LoVo (cell line): ENCODE measurements at places on chromosomes 3 and 15.

DNA sequence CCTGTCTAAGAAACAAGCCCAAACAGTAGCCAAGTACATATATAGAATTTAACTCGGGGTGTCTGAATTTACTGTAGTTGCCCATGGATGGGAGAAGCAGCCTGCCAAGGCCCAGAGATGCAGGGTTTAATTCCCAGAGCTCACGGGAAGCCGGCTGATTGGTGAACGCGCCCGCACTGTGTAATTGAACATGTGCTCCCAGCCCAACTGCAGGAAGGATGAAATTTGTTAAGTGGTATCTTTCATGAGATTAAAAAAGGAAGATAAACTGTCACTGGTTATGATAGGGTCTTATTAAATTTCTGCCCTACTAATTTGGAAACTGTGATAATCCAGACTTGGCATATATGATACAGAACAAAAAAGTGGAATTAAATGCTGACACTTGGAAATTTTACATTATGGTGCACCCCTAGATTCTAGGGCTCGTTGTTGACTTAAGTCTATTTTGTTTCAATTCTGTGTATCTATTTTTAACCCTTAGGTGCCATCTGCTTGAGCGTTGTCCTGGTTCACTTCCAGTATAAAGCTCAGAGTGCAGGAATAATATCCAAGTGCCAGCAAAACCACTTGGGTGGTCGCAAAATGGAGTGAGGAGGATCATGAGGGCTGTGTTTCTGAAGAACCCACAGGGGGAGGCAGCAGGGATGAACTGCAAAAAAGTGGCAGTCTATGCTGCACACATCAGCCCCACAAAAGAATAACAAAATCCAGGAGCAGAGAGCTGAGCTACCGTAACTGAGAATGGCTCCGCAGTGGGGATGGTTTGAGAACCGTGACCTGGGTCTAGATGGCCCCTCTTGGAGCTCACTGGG, 13.8 kb upstream of the TMC3 start:
- DNase-seq: no peak

- DNase-seq: no peak
These were observed 9.1 kb upstream of the CEMIP start for GRCh38 chr15:80769829-80770705.

GRCh38 chr3:134353831-134354611, 20.2 kb downstream of the AMOTL2 start:
- no peak for DNase-seq

DNA sequence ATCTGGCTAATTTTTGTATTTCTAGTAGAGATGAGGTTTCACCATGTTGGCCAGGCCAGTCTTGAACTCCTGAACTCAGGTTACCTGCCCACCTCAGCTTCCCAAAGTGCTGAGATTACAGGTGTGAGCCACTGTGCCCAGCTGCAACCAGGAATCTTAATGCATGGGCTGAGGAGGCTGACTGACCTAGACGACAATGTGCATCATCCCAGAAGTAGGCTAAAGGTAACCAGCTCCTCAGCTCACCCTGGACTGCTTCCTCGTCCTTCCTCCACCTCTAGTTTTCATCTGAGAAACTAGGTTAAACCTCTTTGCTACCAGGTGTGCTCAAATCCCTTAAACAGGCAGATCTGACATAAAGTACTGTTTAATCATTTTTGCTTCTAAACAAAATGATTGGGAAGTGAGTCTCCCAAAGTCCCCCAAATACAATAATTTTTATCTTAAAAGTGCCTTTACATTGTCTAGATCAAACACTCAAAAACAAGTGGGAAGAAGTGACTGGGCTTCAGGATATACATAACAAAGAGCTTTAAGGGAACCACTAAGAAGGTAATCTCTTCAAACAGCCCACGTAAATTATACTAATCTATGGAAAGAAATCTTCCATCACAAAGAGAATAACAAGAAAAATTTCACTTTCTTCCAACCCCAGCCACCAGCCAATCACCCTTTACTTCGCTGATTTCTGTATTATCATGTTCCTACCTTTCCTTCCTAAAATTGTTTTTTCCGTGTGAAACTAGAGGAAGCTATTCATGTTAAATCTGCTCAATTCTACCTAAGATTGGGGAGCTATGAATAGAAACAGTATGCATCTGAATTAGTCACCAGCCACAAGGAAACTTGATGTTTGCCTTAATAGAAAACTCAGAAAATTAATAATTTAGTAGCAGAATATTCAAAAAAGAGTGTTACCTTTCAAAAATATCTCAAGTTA, 34.7 kb downstream of the IGF2BP2 start:
- DNase-seq: peak; percentile 58

DNA sequence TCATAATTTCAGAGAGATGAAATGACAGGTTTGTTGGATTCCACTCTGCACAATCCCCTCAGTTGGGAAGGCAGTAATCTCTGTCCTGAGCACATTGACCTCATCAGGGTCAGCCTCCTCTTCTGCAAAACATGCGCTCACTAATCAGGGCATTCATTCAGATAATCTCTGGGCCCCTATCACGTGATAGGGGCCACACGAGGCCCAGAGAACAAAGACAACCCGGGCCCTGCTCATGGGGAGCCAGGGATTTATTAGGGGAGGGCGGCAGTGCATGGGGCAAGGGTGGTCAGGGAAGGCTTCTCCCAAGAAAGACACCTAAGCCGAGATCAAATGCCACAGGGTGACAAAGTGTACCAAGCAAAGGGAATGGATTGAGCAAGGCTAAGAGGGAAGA, 1.1 kb downstream of the TCTA start:
- no peak for DNase-seq

DNA sequence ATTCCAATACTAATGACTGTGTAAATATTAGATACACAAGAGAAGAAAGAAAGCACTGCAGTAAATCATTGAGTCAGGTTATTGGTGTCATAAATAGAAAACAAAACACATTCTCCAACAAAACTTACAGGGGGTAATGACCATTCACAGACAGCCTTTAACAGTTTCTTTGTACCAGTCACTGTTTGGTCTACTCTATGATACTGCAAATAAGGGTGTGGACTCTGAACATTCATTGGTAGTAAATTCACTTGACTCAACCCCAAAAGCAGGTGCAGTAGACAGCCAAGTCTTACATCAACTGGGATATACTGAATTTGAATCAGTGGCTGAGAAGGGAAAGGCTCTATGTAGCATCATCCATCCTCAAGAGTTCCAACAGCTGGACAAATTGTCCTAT, 463.5 kb downstream of the FOXP1 start:
- no peak for DNase-seq

DNA sequence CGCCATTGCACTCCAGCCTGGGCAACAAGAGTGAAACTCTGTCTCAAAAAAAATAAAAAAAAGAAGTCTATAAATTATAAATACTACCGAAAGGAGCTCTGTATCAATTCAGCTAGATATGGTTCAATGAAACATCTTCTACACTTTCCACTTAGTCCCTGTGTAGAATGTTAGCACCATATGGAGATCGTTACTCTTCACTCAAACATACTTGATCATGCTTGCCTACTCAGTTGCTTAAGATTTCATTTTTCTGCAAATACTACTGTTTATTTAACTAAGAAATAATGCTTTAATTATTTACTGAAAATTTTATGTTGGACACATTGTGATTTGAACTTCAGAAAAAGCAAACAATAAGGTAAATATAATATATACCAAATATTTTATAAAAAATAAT, 17.1 kb upstream of the NANOGP8 start:
- no peak for DNase-seq

GRCh38 chr15:22944651-22945050, 35.5 kb downstream of the CYFIP1 start:
- DNase-seq: peak; percentile 16

GRCh38 chr3:71127052-71127831, 456.3 kb downstream of the FOXP1 start:
- no peak for DNase-seq

DNA sequence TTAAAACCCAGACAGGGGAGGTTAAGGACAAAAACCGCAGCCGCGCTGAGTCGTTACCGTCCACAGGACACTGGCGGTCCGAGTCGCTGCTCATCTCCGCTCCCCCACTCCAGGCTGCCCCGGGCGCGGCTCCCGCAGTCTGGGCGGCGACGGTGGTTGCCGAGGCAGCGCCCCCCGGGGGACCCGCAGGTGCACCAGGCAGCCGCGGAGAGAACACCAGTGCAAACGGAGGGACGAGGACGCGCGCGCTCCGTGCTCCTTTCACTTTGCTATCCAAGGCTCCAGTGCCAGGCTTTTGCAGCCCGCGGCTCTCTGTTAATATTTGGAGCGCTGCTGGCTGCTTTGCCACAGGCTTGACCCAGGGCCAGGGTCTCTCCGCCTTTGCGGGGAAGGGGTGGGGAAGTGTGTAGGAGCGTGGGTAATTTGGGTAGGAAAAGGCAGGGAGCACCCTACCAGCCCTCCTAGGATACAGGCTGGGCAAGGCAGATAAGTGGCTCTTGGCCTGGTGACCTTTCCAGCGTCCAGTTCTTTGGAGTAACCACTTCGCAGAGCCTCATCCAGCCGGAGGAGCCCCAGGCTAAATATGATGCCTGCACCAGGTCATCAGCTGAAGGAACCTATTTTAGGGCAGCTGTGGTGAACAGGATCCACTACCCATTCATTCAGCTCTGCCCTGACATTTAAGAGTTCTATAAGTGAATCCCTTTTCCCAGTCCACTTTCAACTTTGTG, at the start of gene GADL1:
TSS of gene GADL1 (minus strand) at position 141 of the 731 bp plus-strand sequence. CDS start at position 94, 47 bp downstream.
- peak; percentile 1 for DNase-seq

- no peak for DNase-seq
These were observed 15.8 kb upstream of the SOX2 start for GRCh38 chr3:181695661-181696491.

DNA sequence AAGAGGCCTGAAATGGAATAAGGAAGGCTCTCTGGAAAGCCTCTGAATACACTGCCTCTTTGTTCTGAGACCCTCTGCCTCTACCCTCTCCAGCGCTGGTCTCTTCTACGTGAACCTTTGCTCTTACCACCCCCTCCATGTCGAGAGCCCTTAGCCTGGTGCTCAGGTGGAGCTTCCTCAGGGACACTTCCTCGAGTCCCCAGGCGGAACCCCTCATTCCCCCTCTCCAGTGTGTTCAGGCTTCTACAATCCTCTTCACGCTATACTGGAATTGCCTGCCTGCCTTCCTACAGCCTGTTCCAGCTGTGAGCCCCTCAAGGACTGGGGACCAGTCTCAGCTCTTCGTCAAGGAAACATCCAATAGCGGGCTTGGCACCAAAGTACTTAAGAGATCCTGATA, 7.4 kb downstream of the STIMATE start:
- DNase-seq: no peak

DNA sequence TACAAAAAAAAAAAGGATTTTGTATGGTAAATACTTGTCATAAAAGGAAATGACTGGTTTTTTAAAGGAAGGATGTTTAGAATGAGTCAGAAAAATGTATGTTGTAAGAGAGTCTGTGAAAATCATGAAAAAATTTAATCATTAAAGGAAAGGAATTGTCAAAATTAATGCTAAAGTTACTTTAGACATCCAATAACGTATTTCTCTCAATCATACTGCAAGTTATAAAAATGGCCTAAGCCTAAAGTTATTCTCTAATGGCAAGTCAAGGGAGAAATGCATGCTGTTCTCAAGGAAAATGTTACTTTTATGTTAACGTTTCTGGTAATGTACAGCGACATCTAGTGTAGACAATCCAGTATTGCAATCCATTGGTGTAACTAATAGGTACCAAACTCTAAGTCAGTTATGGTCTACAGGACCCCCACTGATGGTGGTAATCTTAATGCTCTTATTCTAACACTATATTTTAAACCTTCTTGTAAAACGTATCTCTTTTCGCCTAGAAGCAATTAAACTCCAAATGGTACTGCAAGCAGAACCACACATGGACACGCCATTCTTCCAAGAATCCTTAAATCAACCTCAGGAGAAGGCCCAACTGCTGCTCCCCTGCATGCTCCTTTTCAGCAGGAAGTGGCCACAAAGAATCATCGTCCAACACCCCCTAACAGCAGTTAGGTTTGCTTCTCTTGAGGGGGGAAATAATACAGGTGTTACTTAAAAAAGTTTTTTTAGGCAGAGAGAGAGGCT, 35.2 kb downstream of the NCEH1 start:
- peak; percentile 56 for DNase-seq

GRCh38 chr15:48052946-48053345, 67.8 kb upstream of the SLC24A5 start:
- no peak for DNase-seq

DNA sequence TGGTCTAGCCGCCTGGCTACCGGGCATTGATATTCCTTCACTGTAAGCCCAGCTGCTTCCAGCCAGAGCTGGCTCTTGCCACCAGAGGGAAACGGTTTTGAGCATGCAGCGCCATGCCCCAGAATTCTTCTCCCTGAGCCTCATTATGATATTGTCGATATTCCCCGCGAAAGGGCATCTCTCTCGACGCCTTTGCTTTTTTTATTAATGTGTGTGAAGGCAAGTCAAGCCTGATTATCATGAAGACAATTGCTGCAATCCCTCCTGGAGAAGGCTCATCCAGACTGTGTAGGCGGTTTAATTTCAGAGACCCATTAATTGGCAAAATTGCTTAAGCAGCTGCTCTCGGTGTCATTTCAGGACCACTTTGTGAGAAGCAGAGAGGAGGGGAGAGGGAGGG, 321.2 kb upstream of the TLE3 start:
- no peak for DNase-seq

DNA sequence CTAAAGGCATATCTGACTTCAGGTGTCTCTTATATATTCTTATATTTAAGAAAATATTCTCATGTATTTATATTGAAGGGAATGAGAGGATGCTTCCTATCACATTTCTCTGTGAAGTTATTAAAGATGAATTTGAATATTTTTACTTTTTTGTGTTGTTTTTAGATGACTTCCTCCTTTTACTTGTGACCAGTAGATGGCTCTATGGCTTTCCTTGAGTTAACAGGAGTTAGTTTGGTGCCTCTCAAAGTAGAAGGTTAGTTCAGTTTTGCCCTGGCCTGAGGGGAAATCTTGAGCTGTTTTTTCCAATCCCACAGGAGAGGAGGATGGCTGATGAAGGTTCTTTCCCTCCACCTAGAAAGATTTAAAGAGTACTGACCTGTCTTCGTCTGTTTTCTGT, 80.7 kb downstream of the SQOR start:
- peak; percentile 16 for DNase-seq

GRCh38 chr15:38441130-38441519, 12.8 kb upstream of the FAM98B start:
- DNase-seq: no peak

DNA sequence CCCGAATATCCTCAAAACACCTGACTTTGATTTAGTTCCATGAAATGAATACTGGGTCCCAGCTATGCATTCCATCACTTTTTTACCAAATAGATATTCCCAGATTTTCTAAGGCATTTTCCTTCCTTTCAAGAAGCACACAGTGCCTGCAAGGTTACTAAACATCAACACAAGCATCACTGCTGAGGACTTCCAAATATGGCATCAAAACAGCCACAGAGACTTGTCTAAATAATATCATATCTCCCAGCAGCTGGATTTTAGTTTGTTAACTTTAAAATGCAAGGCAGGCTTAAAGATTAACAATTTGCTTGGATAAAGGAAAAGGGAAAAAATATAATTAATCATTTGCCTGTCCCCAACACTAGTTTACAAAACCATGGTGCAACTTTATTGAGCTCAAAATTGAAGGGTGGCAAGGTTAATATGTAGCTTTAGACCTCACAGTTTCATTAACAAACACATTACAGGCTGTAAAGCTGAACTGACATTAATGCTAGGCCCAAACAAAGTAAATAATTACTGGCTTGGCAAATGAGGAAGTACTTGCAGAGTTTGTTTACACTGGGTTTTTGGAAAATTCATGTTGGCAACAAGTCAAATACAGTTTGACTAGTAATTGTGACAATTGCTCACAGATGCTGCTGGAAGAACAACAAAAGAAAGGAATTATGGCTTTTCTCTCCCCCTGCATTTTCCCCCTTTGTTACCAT, 401.7 kb upstream of the CDIN1 start:
- no peak for DNase-seq

GRCh38 chr15:42152196-42152920, 4.1 kb downstream of the PLA2G4F start:
- no peak for DNase-seq
